Activated T-cell treated with anti-CD3 and anti-CD28 coated beads for 24 hours (primary cell): ENCODE measurements at places on chromosomes 1 and 21.
A peak's percentile ranks its signal among the peaks of the same experiment; 100 is the strongest.

DNA sequence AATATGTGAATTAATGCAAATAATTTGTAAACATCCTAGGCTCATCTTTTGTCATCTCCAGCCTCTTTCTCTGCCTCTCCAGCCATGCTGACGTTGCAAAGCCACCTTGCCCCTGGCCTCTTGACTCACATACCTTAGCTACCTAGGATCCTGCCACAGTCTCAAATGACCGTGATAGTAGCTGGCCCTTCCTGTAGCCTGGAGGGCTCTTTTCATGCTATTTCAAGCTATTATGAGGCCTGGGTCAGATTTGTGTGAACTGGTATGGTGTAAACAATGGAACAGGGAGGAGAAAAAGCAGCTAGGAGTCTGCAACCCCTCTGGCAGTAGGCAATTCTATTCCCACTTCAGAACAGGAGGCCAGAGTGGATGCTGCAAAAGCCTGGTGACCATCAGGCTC is 337.7 kb downstream of the DISC1 start:
- no peak for DNase-seq

- DNase-seq: no peak
These were observed 55.4 kb downstream of the KANK4 start for GRCh38 chr1:62263814-62264353.

GRCh38 chr1:2607641-2608091 is 21.1 kb downstream of the PRXL2B start:
- no peak for DNase-seq

DNA sequence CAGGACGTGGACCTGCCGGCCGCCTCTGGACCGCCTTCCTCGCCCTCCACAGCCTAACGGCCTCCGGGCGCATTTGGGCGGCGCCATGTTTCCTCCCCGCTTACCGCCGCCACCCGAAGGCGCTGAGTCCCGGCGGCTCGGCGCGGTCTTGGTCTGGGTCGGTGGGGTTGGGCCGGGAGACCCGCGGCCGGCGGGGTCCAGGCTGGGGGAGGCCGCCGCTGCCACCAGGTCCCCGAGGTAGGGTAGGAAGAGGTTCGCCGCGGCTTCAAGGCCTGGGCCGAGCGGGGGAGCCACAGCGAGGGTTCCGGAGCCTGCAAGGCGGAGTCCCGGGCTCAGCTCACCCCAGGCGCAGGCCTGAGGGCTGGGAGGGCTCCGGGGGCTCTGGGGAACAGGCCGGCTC is 5.5 kb downstream of the OR2C3 start:
- no peak for DNase-seq

GRCh38 chr1:230167419-230167852 is 100.4 kb downstream of the GALNT2 start:
- DNase-seq: peak; percentile 33

- no peak for DNase-seq
These were observed 1.8 kb upstream of the SPRR2A start for GRCh38 chr1:153058826-153059784.

DNA sequence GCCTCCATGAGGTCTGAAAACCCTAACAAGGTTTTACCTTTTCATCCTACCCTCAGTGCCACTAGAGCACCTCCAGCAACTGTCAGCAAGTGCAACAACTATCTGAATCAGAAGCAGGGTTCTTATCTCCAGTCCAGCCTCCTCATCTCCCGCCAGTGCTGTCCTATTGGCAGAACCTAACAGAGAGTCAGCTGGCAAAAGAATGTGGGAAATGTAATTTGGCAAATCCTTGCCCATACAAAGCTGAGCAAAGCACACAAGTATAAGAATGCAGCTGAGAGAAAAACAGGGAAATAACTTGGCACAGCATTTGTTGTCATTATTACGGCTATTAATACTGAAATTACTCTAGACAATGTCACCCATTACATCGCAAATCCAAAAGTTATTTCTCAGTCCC is 124.2 kb downstream of the ATP6V1G3 start:
- no peak for DNase-seq

DNA sequence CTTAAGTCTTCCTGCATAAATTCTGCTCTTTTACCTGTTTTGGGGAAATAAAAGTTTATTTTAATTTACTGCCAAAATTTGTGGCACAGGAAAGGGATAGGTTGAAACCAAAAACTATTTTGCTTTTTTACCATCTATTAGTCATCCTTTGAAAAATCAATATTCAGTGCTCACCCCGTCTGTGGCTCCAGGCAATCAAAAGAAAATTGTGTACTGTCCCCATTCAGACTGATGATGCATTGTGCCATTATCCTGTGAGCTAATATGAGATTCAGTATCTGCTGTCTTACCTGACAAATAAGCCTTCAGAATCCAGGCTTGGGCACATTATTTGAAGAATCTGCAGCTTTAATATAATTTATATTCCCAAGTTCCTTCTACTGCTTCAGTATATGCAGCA is 650.7 kb downstream of the KIF26B start:
- no peak for DNase-seq

GRCh38 chr1:183600136-183600535 is 9.9 kb upstream of the NCF2 start:
- DNase-seq: no peak

GRCh38 chr1:68293609-68294366 is 61.5 kb upstream of the WLS start:
- DNase-seq: no peak

GRCh38 chr1:26284597-26285347 is 4.9 kb downstream of the SH3BGRL3 start:
- DNase-seq: peak; percentile 95

DNA sequence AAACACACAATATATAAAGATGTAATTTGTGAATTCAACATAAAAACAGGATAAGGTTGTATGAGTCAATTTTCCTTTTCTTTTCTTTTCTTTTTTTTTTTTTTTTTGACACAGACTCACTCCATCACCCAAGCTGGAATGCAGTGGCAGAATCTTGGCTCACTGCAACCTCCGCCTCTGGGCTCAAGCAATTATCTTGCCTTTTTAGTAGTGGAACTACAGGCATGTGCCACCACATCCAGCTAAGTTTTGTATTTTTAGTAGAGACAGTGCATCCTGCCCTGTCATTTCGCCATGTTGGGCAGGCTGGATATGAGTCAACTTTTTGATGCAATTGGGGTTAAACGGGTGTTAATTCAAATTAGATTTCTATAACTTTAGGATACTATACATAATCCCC is 10.3 kb upstream of the SPRR2B start:
- no peak for DNase-seq

DNA sequence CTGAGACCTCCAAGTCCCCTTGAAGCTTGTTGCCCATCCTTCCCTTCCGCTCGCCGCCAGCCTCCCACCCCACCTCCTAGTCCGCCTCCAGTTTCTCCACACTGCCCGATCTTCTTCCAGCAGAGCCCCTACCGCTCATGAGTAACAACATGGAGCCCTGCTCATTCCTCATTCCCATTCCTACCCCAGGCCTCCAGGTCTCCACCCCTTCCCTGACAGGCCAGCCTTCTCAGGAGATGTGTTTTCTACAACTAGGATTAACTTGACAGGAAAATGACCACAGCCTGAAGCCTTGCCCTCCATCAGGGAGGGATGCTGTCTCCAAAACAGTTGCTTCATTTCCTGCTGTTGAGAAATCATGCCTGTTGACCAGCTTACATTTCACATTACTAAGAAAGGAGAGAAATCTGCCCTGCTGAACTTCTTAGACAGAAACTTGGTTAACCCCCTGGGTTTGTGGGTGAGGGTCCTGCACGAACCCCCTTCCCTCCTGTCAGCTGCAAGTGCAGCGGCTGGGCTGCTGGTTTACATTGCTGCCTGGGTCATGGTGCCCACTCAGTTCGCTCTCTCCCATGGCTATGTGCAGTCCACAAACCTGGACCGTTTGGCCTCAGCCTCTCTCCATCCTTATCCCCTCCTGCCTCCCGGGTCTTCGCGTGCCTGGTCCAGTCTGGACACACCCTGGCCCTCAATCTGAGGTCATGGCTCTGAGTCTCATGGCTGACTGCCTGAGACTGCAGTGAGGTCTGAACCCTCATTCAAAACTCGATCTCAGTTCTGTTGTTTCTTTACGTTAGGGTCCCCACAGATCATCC is 16.1 kb upstream of the CHI3L1 start:
- DNase-seq: no peak

DNA sequence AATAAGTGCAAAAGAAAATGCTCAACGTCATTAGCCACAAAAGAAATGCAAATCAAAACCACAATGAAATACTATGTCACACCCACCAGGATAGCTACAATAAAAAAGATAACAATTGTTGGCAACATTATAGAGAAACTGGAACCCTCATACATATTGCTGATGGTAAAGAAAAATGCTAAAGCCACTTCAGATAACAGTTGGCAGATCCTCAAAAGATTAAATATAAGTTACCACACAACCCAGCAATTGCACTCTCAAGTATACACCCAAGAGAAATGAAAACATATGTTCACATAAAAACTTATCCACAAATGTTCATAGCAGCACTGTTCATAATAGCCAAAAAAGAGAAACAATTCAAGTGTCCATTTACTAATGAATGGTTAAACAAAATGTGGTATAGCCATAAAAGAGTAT is 20.7 kb downstream of the TRIM33 start:
- no peak for DNase-seq

DNA sequence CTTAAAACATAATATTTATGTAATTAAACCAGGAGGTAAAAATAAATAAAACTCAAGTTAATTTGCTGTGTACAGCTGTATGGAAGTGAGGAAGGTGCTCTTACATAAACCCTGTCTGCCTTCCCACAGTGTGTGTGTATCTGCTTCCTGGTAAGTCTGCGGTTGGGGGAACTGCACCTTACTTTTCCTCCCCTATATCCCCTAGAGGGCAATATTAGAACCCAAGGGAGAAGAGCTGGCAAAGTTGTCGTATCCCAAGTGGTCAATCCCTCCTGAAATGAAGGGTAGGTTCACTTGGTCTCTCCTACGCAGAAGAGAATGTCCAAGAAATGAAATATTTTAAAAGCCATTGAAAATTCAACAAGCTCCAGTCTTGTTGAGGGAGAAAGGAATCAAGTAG is 17.8 kb upstream of the JAK1 start:
- no peak for DNase-seq

GRCh38 chr1:153734396-153735089 is 6.7 kb downstream of the INTS3 start:
- no peak for DNase-seq

- no peak for DNase-seq
These were observed 2.1 kb downstream of the C1orf21 start for GRCh38 chr1:184388971-184389370.

GRCh38 chr1:89760496-89760895 is 60.3 kb upstream of the LRRC8D start:
- no peak for DNase-seq

GRCh38 chr21:21097466-21097865 is 99.3 kb downstream of the NCAM2 start:
- DNase-seq: no peak

DNA sequence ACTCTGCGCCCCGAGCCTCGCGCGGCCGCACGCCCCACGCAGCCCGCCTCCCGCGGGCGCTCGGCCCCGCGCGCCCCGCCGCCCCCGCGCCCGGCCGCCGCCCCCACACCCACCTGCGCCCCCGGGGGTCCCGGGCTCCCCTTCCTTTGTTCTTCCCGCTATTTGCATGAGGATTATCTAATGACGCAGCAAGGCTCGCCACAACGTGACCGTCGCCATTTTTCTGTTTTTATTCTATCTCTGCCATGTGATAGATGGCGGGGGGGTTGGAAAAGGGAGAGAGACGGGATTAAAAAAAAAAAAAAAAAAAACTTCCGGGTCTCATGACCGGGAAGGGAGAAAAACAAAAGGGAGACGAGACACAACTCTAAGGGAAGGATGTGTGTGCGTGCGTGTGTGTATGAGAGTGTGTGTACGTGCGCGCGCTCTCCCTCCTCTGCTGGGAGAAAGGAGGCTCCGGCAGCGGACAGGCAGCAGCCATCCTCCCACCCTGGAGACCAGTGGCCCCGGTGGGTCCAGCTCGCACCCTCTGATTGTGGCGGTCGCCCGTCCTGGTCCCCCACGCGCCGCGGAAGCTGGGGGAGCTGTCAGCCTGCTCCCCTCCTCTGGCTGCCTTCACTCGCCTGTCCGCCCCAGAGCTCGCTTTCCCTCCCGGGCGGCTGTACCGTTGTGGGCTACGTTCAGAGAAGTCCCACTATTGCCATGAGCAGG is 80.4 kb upstream of the AK4 start:
- peak; percentile 38 for DNase-seq

- DNase-seq: peak; percentile 54
These were observed 73.8 kb downstream of the BCAR3 start for GRCh38 chr1:93607814-93608186.

DNA sequence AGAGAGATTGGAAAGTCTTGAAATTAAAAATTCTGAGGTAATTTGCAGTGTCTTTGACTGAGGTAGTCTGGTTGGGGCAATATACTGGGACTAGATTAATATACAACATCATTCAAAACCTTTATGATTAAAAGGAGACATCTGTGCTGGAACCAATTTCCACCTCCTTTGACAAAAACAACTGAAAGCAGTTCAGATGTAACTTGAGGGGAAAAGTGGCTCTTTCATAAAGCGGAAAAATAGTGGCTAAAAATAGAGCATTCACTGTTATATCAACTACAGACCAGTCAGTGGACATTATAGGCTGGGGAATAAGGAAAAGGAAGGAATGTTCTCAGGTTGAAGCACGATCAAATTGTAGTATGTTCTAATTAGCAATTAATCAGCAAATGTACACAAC is 635.9 kb downstream of the SMYD3 start:
- DNase-seq: no peak

DNA sequence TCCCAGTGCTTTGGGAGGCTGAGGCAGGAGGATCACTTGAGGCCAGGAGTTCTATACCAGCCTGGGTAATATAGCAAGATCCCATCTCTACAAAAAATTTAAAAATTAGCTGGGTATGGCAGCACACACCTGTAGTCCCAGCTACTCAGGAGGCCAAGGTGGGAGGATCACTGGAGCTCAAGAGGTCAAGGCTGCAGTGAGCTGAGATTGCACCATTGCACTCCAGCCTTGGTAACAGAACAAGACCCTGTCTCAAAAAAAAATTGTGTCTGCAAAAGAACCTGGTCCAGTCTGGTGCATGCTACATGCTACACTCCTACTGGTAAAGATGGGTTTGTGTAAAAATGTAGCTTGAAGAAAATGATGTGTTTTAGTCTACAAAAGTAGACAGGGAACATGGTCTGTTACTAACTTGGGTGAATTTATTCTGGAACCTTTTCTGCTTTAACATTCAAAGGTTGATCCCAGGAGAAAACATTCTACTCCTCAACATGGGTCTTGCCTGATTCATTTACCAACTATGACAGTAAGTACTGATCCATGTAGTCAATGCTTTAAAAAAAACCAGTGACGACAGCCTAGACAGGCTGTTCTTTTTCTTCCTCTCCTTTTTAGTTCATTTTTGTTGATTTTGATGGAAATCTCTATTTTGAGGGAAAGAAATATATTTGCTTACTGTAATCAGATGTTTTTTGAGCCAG is 32.7 kb upstream of the ENAH start:
- DNase-seq: no peak

DNA sequence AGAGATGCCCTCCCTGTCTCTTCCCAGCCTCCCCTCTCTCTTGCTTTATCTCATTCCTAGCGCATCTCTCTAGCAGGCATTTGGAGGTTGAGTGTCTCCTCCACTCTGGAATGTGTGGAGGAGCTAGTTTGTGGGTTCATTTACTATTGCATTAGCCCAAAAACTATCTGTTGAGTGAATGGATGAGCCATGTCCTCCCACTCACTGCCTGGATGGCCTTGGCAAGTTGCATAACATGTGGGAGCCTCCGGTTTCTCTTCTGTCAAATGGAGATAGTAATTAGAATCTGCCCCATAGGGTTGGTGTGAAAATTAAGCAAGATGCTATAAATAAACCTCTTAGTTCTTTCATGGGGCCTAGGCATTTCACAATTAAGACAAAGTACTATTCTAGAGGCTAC is 181.8 kb downstream of the KAZN start:
- DNase-seq: no peak

GRCh38 chr1:164753521-164754077 is 194.6 kb downstream of the PBX1 start:
- no peak for DNase-seq
